ENCODE measurements at places on chromosomes 1 and 21.

- H3K27ac ChIP-seq = no peak overlapping the region
- no peaks in the 10 kb centered on the region for H3K36me3 ChIP-seq
- DNase-seq = no peak
- peaks cover 28% of the 10 kb centered on the region for H3K27me3 ChIP-seq
- no peak overlapping the region for H3K4me3 ChIP-seq
- no peaks in the 10 kb centered on the region for H3K4me1 ChIP-seq
Observed at GRCh38 chr1:38696371-38696770, 163.2 kb downstream of the RRAGC start.

DNA sequence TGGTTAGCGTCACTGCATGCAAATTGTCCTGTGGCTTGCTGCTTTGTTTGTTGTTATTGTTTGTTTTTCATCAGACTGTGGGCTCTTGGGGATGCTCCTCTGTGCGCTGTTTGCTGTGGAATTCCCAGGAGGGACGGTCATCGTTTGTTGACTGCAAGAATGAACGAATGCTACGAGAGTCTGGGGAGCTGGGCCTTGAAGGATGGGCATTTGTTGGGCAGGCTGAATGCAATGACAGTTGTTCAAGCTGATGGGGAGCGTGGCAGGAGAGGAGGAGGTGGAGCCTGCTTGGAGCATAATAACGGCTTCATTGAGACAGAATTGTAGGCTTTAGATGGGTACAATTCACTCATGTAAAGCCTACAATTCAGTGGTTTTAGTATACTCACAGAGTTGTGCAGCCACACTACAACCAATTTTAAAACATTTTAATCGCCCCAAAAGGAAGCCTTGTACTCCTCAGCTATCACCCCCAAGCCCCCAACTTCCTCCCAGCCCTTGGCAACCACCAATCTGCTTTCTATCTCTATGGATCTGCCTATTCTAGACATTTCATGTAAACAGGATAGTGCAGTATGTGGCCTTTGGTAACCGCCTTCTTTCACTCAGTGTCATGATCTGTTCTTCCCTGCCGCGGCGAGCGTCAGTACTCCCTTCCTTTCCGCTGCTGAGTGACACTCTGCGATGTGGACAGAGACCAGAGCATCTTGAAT lies 190.2 kb downstream of the CAMTA1 start:
- H3K27me3 ChIP-seq = peaks cover 16% of the 10 kb centered on the region
- no peak for DNase-seq
- H3K36me3 ChIP-seq = peaks cover 10% of the 10 kb centered on the region

GRCh38 chr1:182299728-182300616 lies 91.6 kb downstream of the GLUL start:
- H3K36me3 ChIP-seq = no peaks in the 10 kb centered on the region
- no peak overlapping the region for H3K27ac ChIP-seq
- H3K4me3 ChIP-seq = no peak overlapping the region
- H3K27me3 ChIP-seq = peaks cover 10% of the 10 kb centered on the region

DNA sequence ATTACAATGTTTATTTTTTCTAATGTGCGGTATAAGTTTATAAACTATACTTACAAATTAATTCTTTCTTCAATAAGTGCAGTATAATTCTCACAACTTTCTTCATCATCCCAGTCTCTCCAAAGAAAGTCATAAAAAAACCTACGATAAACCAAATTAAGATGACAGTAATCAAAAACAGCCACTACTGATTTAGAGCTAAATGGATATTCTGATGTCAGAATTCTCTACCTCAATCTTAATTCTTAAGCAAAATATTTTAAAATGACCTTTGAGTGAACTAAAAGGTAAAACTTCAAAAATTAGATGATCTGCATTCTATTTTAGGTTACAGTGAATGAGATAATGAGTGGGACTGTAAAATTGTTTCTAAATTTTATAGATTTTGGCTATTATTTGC lies 13.6 kb downstream of the SHCBP1L start:
- peaks cover 3% of the 10 kb centered on the region for H3K4me1 ChIP-seq
- DNase-seq = no peak
- peaks cover 10% of the 10 kb centered on the region for H3K36me3 ChIP-seq
- H3K4me3 ChIP-seq = no peak overlapping the region
- H3K27ac ChIP-seq = no peak overlapping the region

DNA sequence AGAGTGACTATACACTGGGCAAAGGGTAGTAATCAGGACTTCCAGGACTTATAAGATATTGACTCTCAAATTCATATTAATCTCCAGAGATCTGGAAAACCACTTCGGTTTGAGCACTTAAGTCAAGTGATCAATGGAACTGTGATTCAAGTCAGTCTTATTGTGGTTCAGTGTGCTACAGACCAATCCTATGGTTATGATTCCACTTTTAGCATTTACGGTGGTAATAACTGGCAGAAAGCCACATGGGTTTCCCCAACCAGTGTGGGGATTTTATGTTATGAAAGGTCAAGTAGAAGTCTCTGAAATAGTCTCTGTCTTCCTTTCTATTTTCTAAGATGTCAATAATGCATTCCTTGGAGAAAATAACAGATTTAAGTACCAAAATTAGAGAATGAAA lies 151.3 kb upstream of the NEGR1 start:
- no peaks in the 10 kb centered on the region for H3K27me3 ChIP-seq
- no peak overlapping the region for H3K4me3 ChIP-seq
- no peaks in the 10 kb centered on the region for H3K36me3 ChIP-seq

- H3K36me3 ChIP-seq = no peaks in the 10 kb centered on the region
- H3K4me1 ChIP-seq = no peaks in the 10 kb centered on the region
- H3K4me3 ChIP-seq = no peak overlapping the region
- H3K27ac ChIP-seq = no peak overlapping the region
- H3K27me3 ChIP-seq = no peaks in the 10 kb centered on the region
Observed at GRCh38 chr1:218829097-218829496, 344.6 kb upstream of the LYPLAL1 start.

DNA sequence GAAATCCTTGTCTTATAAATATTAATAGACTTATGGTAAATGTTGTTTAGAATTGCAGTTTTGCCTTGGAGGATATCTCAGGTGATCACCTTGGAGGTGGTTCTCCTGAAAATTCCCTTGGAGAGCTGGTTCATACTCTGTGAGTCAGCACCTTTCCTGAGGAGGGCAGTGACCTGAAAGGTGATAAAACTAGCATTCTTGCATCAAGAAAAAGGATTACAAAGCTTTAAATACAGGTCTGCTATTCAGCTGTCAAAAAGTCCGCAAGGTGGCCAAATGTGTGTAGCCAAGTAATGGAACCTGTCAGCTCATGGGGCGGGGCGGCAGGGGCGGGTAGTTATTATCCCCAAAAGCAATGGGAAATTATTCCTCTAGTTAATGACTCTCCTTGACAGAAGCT lies 52.8 kb upstream of the EDARADD start:
- peaks cover 4% of the 10 kb centered on the region for H3K27me3 ChIP-seq
- no peaks in the 10 kb centered on the region for H3K4me1 ChIP-seq
- H3K36me3 ChIP-seq = no peaks in the 10 kb centered on the region

DNA sequence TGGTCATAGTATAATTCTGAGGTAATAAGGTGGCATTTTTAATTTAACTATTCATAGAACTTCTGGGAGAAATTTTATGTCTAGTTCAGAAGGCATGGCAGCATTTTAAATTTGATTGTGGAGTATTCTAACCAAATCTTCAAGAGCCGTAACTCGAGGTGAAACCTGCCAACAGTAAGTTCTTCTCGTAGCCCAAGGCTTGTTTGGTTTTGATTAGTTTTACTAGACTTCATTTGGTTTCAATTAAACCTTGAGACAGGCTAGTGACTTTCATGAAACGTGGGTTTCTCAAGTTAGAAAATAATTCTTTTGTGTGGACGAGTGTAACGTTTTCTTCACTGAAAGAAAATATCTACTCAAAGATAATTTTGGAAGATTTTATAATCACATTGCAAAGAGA lies 395.5 kb downstream of the USP25 start:
- no peak overlapping the region for H3K4me3 ChIP-seq
- no peak for DNase-seq
- H3K27me3 ChIP-seq = no peaks in the 10 kb centered on the region
- H3K27ac ChIP-seq = no peak overlapping the region

DNA sequence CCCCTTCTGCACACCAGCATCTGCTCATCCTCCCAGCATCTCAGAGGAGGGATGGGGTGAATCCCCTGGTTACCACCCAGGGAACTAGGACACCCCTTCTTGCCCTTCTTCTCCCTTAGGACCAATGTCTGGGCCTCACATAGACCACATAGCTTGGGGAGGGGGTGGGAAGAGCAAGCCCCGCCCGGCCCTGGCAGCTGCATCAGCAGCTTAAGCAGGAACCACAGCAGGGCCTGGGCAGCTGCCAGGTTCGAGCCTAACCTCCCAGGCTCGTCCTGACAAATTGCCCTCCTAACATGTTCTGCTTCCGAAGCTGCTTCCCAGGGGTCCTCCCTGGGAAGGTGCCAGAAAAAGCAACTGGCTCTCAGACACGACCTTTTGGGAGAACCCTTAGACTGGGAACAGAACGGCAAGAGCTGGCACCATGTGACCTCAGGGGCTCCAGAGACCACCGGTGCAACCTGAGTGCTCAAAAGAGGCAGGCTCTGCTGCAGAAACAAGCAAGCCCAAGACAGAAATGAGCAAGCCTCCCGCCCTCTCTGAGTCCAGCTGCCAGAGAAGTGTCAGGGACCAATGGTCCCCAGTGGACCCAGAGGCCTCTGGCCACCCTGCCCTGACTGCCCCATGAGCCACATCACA lies 18.4 kb upstream of the CLSTN1 start:
- no peaks in the 10 kb centered on the region for H3K36me3 ChIP-seq
- H3K27me3 ChIP-seq = no peaks in the 10 kb centered on the region
- no peak for DNase-seq
- peaks cover 12% of the 10 kb centered on the region for H3K4me1 ChIP-seq
- H3K27ac ChIP-seq = no peak overlapping the region

DNA sequence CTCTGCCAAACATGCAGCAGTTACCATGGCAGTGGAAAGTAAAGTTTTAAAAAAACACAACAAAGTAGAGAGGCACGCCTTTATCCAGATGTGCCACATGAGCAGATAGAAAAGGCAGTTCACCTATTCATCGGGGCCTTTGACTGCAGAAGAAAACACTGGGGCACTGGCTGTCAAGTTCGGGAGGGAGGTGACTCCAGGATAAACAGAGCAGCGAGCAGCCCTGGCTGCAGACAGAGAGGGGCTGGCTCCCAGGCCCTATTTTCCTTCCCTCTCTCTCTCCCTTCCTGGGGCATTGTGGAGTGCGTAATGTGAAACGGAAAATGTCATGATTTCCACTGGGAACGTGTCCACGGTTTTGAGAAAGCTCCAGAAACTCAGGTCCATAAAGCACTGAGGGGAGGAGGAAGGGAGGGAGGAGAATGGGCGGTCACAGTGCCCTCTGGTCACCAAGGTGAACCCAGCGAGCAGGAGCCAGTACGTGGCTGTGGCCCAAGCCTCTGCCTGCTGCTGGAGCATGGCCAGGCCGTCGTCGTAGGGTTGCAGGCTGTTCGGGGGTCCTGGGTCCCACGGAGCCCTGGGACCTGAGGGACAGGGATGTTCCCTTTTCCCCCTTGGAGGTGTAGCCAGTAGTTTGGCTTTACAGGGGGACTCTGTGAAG lies 114.7 kb upstream of the IRF2BP2 start:
- peak overlapping the region; percentile 94 for H3K27ac ChIP-seq
- no peaks in the 10 kb centered on the region for H3K27me3 ChIP-seq
- no peaks in the 10 kb centered on the region for H3K36me3 ChIP-seq
- DNase-seq = no peak
- H3K4me3 ChIP-seq = peak overlapping the region; percentile 71

GRCh38 chr1:1755426-1755825 lies 22.8 kb downstream of the NADK start:
- peaks cover 4% of the 10 kb centered on the region for H3K4me1 ChIP-seq
- H3K27ac ChIP-seq = no peak overlapping the region
- H3K27me3 ChIP-seq = no peaks in the 10 kb centered on the region
- no peak overlapping the region for H3K4me3 ChIP-seq
- no peak for DNase-seq
- no peaks in the 10 kb centered on the region for H3K36me3 ChIP-seq

- H3K4me3 ChIP-seq = no peak overlapping the region
- H3K4me1 ChIP-seq = no peaks in the 10 kb centered on the region
- no peak overlapping the region for H3K27ac ChIP-seq
- no peaks in the 10 kb centered on the region for H3K27me3 ChIP-seq
- no peak for DNase-seq
Observed at GRCh38 chr1:94866164-94866807, 46.1 kb downstream of the SLC44A3 start.

GRCh38 chr1:89802051-89802450 lies 18.8 kb upstream of the LRRC8D start:
- no peak for DNase-seq
- no peaks in the 10 kb centered on the region for H3K4me1 ChIP-seq
- H3K27ac ChIP-seq = no peak overlapping the region
- no peaks in the 10 kb centered on the region for H3K36me3 ChIP-seq

GRCh38 chr1:47572731-47573430 lies 135.0 kb downstream of the FOXD2 start:
- DNase-seq = no peak
- H3K27me3 ChIP-seq = no peaks in the 10 kb centered on the region
- H3K36me3 ChIP-seq = no peaks in the 10 kb centered on the region
- no peaks in the 10 kb centered on the region for H3K4me1 ChIP-seq
- H3K4me3 ChIP-seq = no peak overlapping the region

- no peak for DNase-seq
- H3K27ac ChIP-seq = no peak overlapping the region
- no peak overlapping the region for H3K4me3 ChIP-seq
- H3K36me3 ChIP-seq = no peaks in the 10 kb centered on the region
Observed at GRCh38 chr1:108357802-108358201, 92.3 kb upstream of the NBPF6 start.

DNA sequence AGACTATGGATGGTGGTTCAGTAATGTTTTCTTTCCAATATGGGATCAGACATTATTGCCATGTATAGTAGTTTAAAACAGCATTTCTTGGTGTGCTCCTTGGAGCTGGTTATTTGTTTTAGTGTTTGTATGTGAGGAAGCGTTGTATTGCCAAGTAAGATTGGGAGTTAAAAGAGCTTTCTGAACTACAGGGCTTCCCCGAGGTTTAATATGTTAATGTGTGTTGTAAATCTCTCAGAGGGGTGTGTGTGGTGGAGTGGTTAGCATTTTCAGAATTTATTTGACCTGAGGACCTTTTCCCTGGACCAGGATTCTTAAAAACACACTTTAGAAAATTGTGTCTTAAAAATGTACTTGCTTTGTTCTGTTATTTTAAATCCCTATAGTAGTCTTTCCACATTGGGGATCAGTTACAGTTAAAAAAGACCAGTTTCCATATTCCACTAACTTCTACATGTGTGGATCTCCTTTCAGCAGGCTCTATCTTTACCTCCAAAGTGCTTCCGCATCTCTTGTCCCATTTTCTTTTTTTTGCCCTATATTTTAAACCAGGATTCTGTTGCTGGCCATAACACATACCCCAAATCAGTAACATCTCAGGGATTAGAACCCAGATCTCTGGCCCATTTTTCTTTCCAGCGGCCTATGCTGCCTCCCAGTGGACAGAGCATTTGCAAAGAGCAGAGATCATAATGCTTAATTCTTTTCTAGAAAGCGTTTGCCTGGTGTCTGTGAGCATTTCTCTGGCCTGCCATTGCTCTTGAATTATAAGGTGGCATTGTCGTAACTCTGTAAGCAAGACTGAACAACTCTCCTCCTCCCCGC lies 58.6 kb downstream of the PBX1 start:
- H3K27me3 ChIP-seq = no peaks in the 10 kb centered on the region
- no peak overlapping the region for H3K4me3 ChIP-seq
- no peaks in the 10 kb centered on the region for H3K4me1 ChIP-seq
- no peaks in the 10 kb centered on the region for H3K36me3 ChIP-seq
- DNase-seq = no peak

- H3K36me3 ChIP-seq = no peaks in the 10 kb centered on the region
- DNase-seq = no peak
- H3K27ac ChIP-seq = no peak overlapping the region
- H3K4me1 ChIP-seq = no peaks in the 10 kb centered on the region
- no peak overlapping the region for H3K4me3 ChIP-seq
Observed at GRCh38 chr1:62307895-62308492, 11.2 kb downstream of the KANK4 start.

Data from naive B cell (primary cell).